CD4-positive, alpha-beta memory T cell (primary cell): ENCODE measurements at places on chromosomes 16 and 17. TPM values are rescaled to one million over a fixed set of nuclear protein-coding genes. Genes with fewer than 3 reads are reported as not detected.

The TANGO6 gene
- total RNA-seq = 35.5 TPM

The ITGAE gene
- 18.7 TPM for total RNA-seq

The CES4A gene
- total RNA-seq = 19.8 TPM

The RND2 gene
- total RNA-seq = 0.29 TPM

The HBM gene
- not detected for total RNA-seq

The MT1A gene
- total RNA-seq = not detected

The CIBAR2 gene
- not detected for total RNA-seq

The C16orf96 gene
- 0.29 TPM for total RNA-seq

The IKZF3 gene
- 118 TPM for total RNA-seq

DNA sequence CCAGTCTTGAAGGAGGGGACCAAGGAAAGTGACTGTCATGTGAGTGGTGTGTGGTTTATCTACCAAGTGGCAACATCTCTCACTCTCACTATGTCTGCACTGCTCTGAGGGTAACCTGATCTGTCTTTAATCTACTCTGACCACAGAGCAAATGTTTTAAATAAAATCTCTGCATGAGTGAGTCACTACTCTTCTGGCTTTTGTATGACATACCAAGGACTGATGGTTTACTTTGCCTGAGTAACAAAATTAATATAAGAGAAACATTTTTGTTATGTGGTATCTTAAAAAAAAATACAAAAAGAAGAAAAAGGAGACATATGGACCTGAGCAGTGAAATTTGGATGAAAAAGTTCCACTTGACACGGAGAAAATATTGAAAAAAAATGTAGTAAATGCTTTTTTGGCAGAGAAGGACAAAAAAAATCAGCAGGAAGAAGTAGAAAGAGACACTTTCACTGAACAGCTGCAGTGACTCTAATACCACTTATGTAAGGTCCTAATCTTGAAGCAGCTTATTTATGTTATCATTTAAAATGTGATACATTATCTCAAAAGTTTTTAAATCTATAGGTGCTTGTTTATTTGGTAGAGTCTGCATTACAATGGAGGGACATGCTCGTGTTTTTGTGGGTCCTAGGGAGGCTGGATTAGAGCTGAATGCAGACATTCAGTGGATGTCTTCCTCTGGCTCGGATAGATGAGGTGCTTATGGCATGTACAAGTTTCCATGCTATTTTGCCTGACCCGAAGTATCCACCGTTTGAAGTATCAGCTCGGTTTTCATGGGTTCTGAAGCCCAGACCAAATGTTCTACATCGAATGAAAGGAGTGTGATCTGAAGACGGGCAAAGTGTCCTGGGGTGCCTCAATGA lies 240.7 kb downstream of the MAP2K6 start:
- DNase-seq = no peak

DNA sequence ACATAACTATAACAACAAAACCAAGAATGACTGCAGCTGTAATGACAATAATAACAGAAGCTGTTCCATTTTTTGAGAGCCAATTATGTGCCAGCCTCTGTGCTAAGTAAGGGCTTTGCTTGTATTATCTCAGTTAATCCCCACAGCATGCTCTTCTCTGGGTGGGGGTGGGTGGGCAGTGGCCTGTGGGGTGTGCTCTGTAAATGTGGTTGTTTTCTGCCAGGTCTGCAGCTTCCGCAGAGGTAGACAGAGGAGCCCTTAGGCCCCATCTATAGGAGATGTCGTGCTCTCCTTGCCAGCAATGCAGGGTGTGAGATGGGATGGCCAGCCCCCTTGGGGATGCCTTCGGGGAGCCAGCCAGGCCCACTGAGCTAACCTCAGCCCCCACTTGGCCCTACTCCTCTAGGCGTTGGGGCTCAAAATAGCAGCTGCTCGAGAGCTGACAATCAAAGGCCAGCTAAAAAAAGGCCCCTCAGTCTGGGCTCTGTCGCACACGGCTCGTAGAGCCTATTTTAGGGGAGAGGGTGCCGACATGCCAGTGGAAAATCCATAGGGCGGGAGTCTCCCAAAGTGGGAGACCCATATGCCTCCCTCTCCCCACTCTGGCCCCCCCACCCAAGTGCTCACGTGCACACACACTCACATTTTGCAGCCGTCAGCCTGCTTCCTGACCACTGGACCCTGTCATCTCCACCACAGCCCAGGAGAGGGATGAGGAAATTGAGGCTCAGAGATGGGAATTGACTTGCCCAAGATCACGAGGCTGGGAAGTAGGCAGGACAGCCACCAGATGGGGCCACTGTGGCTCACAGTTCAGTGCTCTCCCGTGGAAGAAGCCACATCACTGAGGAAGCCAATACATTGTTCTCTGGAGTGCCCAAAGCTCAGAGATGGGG lies 15.8 kb downstream of the CDH16 start:
- no peak for DNase-seq

GRCh38 chr17:9467518-9467917 lies 108.1 kb downstream of the STX8 start:
- DNase-seq = no peak

GRCh38 chr17:82385559-82386254 lies 14.1 kb downstream of the UTS2R start:
- no peak for DNase-seq

- DNase-seq = no peak
Observed at GRCh38 chr16:65832679-65833078, 533.8 kb upstream of the CDH5 start.

DNA sequence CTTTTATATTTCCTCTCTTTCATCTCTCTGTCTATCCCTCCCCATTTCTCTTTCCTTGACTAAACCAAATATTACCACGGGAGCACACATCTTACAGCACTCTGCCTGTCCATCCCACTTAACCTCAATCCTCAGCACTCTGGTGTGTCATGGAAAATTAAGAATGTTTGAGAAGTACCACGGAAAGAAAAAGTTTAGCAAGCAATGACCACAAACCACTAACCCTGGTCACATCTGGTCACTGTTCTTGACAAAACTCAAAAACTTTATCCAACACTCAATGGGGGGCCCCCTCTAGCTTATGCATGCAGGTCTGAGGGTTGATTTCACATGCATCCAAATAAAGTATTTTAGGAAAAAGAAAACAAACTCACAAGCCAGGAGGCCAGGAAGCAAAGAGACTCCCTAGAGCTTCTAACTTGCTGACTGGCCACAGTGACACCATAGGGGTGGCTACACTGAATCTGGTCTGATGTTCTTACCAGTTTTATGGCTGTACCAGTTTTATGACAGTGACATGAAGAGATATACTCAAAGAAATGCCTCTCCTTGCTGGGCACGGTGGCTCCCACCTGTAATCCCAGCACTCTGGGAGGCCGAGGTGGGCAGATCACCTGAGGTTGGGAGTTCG lies 229.2 kb downstream of the STX8 start:
- no peak for DNase-seq

GRCh38 chr16:58343562-58343961 lies 48.7 kb upstream of the GINS3 start:
- DNase-seq = no peak

DNA sequence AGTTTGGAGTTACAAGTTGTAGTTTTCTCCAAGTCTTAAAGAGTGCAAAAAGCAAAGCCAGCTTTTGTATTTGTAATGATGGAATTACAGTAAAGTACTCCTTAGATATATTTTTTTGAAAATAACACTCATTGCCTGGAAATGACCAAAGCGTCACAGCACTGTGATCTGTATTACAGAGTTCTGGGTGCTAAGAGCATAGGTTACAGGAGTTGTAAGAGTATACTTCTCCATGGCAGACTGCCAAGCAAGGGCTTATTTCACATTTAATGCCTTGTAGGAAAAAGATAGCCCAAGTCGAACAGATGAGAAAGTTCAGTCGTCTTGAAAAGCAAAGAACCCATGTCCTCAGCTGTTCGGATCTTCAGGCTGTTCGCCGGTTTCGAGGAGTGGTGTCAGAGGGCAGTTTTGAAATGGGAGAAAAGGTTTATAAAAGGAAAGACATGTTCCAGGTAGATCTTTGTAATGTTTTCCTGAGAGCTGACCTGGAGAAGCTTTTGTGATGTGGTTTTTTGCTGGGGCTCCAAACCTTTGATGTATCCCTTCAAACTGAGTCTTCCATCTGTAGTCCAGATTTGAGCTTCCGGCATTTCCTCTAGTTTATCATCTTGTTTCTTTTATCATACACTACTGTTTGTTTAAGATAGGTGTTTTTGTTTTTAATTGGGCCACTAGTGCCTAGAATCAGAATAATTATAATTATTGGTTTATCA lies 41.3 kb downstream of the ERCC4 start:
- no peak for DNase-seq

DNA sequence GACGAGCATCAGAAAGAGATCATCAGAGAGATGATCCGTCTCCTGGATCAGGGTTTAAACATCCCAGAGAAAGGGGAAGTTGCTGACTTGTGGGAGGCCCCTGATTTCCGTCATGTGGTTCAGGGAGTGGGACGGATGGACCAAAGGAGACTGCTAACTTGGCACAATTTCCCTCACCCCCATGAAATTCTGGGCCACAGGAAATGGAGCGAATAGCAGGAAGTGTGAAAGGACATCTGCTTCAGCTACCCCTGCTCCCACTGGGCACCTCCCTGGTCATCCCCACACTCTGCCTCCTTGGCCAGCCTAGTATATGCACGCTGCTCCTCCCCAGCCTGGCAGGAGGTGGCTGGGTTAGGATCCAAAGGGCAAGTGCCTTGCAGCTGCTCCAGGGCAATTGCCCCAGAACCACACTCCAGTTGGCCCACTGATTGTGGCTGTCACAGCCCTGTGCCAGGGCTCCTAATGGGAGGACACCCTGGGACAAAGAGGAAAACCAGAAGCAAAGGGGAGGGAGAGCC lies 1.3 kb downstream of the ARRB2 start:
- DNase-seq = no peak

DNA sequence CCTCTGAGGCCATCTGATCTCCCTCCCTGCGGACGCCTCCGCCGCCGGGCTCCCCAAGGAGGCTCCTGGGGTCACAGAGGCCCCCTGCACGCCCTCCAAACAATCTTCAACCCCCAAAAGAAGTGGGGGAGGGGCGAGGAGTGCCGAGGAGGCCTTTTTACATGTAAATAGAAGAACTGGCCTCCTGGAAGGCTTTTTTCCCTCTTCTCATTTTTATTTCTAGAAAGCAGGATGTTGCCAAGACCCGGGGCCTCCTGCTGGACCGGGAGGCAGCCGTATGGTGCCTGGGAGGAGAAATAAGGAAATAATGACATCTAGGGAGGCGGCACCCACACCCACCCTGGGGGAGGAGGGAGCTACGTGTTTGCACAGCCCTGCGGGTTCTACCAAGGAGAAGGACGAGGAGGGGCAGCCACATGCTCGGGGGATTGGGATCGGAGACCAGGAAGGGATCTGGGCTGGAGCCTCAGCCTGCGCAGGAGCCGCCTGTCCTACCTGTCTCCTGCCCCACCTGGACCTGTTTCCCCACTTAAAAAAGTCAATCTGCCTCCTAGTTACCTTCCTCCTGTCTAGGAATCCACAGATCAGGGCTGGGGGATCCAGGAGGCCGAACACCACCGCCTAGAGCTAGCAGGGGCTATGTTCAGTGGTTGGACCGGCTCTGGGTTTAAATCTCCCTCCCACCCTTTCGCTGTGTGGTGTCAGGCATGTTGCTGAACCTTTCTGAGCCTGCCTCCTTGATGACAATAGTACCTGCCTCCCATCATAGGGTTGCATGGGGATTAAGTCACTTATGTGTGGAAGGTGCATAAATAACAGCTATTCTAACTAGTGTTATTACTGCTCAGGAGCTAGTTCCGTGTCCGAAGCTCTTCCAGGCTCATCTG lies 175.7 kb upstream of the GSE1 start:
- no peak for DNase-seq

DNA sequence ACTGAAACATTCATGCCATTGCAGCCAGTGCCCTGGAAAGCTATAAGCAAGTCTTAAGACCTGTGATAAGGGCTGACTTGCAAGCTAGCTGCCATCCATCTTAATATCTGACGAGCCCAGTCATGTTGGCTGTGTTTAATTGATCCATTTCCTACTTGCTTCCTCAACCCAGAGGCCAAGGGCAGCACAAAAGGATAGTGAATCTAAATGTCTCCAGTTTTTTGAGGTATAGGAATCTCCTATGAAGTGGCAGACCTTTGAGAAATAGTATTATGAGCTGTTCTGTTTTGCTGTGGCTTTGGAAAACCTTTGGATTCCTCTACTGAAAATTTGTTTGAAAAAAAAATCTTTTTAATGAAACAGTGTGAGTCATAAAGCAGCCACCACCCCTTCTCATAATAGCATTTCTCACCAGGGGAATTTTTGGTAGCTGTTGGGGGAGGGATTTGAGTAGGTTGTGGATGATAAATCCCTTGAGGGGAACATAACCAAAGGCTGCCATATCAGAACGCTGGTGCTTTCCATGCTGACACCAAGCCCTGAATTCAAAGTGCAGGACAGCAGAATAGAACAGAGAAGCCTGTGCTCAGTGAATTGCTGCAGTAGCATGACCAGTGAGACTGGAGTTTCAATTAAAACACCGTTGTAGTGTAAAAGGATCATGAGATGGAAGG lies 12.9 kb downstream of the ZNRF1 start:
- DNase-seq = peak; percentile 21

DNA sequence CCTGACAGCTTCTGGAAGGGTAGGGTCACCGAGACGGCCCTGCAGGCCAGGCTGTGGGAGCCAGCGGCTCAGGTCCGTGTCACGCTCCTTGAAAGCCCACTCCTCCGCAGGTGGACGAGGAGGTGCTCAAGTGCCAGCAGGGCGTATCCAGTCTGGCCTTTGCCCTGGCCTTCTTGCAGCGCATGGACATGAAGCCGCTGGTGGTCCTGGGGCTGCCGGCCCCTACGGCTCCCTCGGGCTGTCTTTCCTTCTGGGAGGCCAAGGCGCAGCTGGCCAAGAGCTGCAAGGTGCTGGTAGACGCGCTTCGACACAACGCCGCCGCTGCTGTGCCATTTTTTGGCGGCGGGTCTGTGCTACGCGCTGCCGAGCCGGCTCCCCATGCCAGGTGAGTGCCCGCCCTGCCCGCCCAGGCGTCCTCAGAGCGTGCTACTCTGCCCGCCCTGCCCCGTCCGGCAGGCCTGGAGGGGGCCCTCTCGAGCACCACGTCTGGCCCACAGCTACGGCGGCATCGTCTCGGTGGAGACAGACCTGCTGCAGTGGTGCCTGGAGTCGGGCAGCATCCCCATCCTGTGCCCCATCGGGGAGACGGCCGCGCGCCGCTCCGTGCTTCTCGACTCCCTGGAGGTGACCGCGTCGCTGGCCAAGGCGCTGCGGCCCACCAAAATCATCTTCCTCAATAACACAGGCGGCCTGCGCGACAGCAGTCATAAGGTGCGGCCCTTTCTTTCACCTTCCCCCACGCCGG lies 1.3 kb downstream of the NAGS start:
- DNase-seq = peak; percentile 36
